ENCODE measurements at places on chromosomes 7 and 10.

DNA sequence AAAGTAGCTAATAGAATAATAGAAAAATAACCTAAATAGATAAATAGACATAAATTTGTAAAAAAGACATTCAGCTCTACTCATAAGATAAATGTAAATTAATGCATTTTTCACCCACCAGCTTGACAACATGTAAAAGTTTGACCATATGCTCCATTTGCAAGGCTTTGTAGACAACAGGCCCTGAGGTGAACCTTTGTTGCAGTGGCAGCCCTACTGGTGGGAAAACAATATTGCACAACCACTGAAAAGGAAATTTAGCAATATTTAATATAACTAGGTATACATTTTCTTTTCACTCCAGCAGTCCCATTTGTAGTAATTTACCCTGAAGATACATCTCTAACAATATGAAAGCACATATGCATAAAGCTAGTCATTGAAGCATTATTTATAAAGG, 39.0 kb upstream of the ADRA2A start:
- no peak for DNase-seq

DNA sequence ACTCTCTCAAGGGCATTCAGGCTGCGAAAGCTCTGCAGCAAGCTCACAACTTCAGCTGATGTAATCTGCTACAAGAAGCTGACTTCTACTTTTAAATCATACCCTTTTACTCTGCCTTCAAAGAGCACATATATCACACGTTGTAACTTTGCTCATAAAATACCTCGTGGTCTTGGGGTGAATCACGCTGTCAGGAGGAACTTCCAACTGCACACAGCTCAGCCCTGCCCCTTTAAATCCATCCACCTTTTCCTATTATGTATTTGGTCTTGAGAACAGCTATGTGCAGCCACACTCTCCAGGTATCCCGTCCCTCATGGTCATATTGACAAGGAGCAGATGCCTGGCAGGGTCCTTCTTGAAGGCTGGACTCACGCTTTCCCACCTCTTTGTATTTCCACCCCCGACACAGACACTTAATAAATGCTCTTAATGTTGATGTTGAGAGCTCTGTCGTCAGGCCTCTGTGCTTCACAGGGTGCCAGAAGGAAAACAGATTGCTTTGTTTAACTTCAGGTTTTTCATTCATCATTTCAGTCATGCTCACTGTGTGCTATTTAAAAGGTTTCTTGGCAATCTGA, 47.6 kb downstream of the ICA1 start:
- no peak for DNase-seq

GRCh38 chr7:1152492-1152891, 7.5 kb downstream of the ZFAND2A start:
- no peak for DNase-seq

DNA sequence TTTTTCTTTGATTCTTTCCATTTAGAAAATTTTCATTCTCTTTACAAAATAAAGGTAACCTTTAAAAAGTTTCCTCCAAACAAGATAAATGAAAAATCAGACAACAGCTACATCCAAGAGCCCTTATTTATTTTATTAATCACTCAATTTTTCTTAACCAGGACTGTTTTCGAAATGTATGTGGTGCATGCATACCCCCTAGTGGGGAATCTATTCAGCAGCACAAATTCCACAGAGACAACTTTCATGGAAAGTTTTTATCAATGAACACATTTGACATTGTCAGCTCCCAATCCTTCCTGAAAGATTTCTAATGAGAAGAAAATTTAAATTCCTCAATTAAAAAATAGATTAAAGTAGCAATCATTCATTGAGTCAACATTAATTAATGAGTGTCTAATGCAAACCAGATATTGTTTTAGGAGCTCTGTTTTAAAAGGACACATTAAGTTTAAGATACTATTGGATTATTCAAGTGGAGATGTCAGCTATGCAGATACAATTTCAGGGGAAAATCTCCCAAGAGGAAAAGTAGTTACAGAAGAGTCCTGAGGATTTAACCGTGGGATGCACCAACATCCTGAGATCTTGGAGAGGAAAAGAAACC, 5.2 kb upstream of the HTR7 start:
- DNase-seq: no peak

DNA sequence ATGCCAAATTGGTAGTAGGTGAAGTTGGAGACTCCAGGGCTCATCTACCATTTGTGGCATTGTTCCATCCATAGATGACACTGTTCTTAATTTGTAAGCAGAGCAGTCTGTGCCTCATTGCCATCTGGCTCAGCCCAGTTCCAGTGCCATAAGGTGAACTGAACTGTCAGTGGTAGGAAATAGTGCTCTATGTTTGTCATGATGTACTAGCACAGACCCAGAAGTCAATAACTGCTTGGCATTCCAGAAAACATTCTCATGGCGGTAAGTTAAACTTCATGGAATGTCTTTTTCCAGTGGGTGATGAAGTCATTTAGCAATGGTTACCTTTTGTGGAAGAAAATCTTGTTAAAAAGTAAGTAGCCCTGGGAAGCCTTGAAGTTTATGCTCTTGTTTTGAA, 302.7 kb downstream of the SUGCT start:
- no peak for DNase-seq

Measured in activated T-cell treated with anti-CD3 and anti-CD28 coated beads, Interleukin-2, amount 50 U/mL, for 72 hours (primary cell).